ENCODE measurements at places on chromosomes 6 and 20.

DNA sequence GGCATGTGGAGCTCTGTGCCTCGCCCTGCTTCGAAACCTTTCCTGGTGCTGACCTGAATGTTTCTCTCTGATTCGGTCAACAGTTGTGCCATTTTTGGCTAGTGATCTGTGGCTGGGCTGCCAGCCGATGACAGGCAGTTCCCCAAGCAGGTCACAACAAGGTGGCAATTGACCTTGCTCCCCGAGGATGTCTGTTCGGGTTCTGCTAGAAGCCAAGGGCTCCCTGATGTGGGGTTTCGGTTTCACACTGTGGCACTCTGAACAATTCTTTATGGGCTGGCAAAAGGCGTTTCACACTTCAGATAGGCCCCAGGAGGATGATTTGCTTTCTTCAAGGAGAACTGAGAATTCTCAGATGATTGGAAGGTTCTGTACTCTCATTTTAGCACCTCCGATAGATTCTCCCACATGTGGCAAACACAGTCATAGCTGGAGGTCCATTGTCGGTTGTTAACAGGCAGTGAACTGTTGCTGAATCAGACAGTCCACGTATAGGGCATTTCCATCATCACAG is 135.6 kb downstream of the SLC24A3 start:
- DNase-seq: no peak

- no peak for DNase-seq
Observed at GRCh38 chr6:154814063-154814462, 80.8 kb downstream of the SCAF8 start.

DNA sequence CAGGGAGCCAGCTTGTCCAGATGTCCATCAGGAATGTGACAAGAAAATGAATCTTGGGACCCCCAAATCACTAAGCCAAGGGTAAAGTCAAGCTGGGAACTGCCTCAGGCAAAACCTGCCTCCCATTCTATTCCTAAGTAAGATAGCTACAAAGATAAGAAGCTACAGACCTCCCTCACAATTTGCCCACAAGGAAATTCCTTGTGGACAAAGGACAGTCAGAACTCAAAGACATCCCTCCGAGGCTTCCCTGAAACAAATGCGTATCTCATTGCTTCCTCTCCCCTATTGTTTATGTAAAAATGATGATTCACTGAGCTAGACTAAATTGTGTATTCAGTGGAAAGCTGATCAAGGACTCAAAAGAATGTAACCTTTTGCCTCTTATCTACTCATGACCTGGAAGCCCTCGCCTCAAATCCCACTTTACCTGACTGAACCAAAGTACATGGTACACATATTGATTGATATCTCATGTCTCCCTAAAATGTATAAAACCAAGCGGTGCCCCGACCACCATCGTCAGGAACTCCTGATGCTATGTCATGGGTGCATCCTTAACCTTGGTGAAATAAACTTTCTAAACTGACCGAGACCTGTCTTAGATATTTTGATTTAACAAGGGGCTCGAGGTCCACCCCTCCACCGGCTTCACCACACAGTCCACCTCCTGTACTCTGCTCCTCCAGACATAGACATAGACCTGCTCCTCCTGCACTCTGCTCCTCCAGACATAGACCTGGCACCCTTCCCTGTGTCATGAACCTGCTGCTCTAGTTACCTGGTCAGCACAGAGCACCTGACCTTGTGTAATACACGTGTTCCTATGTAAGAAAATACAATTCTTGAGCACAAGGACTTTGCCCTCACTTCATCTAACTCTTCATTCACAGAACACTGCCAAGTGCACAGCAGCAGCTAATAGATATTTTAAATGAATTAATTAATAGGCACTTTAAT is 81.4 kb downstream of the WDR27 start:
- DNase-seq: no peak

DNA sequence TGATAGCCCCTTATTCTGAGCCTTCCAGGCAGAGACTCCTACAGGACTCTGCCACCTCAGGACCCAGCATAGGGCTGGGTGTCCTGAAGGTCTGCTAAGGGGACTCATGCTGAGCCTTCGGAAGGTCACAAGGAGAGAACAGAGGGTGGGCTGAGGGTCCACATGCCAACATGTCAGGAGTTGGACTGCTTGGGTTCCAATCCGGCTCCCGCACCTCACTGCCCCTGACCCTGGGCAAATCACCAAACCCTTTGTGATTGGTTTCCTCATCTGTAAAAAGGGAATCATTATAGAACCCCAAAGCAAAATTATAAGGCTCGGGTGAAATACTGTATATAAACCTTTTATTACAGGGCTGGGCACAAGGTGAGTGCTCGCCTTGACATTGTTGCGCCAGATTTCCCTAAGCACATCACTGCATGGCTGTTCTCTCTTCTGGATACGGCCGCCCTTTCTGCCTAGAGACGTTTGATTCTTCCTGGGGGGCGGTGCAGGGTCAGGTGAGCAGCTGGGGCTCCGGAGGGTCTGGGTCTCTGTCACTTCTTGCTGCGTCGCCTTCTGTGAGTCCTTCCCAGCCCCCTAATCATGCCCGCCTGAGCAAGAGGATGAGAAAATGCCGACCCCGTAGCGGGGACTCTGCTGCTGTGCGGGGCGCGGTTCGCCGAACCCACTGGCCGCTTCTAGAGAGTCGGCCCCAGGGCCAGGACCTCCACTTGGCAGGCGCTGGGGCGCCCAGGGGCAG is 90.5 kb upstream of the EPB41L1 start:
- no peak for DNase-seq

DNA sequence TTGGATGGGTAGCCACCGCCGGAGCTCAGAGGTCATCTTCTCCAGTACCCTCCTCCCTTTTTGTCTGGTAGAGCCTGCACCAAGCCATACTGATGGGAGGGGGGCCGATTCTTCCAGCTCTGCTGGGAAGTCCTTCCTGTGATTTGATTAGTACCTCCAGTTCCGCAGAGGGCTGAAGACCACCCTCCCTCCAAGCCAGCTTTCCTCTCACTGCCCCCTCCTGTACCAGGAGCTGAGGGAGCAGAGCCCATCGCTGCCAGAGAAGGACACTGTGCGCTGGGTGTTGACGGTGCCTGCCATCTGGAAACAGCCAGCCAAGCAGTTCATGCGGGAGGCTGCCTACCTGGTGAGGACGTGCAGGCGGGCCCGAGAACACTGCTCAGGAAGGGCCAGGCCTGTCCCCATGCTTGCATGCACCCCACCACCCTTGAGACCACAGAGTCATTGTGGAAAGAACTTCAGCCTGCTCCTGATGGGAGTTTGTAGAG is 13.2 kb downstream of the HSPA12B start:
- no peak for DNase-seq

- DNase-seq: no peak
Observed at GRCh38 chr6:112571488-112572270, 224.5 kb downstream of the RFPL4B start.

DNA sequence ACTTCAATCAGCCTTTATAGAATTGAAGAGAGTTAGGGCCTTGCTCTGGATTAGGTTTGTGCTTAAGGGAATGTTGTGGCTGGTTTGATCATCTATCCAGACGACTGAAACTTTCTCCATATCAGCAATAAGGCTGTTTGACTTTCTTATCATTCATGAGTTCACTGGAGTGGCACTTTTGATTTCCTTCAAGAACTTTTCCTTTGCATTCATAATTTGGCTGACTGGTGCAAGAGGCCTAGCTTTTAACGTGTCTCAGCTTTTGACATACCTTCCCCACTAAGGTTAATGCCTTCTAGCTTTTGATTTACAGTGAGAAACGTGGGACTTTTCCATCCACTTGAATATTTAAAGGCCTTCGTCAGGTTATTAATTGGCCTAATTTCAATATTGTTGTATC is 461.8 kb downstream of the CDKAL1 start:
- no peak for DNase-seq

GRCh38 chr20:34825530-34826362 is at the start of gene NCOA6:
Gene NCOA6 (minus strand): TSS chr20:34825651. CDS start chr20:34782355, 43,296 bp downstream.
- peak; percentile 86 for DNase-seq

GRCh38 chr6:134299236-134299635 is 18.7 kb downstream of the SGK1 start:
- DNase-seq: no peak

DNA sequence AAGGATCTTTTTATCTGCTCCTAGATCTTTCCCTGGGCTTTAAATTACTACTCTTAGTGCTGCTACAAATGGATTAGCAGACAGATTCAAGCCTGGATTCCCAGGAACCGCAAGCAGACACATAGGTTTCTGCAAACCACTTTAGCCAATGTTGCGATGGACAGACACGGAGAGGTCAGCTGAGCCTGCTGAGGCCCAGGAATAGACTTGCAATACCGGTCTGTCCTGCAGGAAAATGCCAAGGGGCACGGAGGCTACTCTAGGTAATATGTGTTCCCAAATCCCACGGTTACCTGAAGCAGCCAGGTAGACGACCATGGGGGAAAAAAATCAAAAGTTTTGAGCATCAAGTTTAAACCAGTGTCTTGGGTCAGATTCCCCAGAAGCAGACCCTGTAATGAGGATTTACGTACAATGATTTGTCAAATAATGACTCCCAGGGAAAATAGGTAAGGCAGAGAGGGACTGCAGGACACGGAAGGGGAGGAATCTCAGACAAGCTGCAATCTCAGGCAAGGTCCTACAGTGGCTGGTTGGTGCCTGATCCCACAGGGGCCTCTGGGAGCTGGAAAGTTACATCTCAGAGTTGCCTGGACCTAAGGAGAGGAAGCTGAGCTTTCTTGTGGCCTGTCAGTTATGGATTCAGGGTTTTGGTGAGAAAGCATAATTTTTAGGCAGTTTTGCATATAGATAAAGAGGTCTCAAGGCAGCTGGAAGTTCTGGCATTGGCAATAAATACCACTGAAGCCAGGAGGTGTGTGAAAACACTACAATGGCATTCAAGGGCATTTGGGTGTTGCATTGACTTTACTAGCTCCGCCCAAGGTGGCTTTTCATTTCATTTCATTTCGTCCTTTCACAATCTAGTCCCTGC is 12.5 kb downstream of the OTOR start:
- DNase-seq: no peak

DNA sequence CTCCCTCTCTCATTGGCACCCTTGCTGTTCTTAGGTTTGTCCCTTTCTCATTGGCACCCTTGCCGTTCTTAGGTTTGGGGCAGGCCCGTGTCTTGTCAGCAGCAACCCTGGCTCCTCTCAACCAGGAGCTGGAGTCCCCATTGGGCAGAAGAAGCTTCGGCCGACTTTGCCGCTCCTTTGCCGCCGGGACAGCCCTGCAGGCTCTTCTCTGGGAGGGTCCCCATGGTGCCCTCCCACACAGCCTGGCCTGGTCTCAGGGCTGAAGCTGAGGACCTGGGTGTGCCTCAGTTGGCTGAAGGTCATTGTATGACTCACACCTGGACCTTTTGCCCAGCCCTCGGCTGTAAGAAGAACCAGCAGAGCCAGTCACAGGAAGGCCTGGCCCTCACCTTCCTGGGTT is 59.6 kb downstream of the PPP1R14C start:
- DNase-seq: no peak

DNA sequence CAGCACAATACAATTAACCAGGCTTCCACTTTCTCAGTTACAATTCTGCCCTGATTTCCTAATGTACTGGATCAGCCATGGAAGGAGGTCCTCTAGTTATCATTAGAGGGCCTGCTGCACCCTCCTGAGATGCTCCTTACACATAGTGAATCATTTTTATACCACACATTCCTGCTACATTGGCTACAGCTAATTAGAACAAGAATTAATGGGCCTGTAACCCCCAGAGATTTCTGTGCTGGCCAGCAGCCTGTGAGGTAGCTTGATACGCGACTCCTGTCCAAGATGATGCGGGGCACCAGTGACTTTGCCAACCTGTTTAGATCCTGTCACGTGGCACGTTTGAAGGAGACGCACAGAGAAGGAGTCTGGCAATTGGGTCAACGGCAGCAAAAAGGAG is 422.8 kb downstream of the EPM2A start:
- no peak for DNase-seq

DNA sequence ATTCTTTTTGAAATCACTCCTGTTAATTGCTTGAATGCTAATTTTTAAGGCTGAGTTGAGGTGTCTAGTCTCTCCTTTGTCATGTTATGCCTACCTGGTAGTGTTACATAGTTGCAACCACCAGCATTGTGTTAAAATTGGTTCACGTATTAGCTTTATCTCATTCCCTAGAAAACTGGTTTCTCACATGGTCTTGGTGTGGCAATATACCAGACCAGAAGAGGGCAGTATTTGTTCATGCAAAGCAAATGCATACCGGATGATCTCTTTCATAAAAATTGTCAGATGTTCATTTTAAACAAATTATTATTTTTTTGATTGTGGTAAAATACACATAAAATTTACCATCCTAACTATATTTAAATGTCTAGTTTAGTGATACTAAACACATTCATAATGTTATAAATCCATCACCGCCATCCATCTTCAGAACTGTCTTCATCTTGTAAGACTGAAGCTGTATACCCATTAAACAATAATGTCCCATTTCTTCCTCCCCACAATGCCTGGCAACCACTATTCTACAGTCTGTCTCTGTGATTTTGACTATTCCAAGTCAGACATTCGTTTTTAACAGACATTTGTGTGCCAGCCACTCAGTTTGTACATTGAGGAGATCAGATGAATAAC is 92.8 kb downstream of the ATRN start:
- DNase-seq: no peak

GRCh38 chr6:4320860-4321259 is 185.5 kb upstream of the ECI2 start:
- no peak for DNase-seq

- DNase-seq: no peak
Observed at GRCh38 chr20:1368448-1369199, 24.2 kb downstream of the FKBP1A start.

DNA sequence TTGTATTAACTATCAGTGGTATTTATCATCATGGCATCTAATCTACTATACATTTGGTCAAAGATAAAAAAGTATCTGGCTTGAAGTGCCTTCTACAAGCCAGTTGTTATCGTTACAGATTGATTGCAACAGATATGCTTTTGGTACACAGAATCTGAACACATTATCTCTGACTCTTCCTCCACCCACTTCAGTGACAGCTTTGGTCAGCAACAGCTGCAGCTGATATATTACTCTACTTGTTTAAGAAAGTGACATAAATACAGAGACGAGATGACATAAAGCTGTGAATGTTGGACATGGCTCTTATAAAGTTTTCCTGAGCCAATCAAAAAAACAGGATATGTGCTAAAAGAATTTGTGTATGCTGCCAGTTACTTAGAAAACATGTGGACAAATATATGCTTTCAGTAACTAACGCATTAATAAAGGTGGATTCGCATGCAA is 77.6 kb downstream of the HIVEP2 start:
- DNase-seq: no peak

GRCh38 chr6:116208056-116208785 is 45.7 kb downstream of the TSPYL4 start:
- no peak for DNase-seq

GRCh38 chr6:72048080-72048479 is 161.7 kb downstream of the RIMS1 start:
- no peak for DNase-seq

GRCh38 chr6:56043761-56044160 is 168.4 kb upstream of the BMP5 start:
- DNase-seq: no peak

- DNase-seq: no peak
Observed at GRCh38 chr6:50141100-50141499, 91.4 kb upstream of the DEFB112 start.

DNA sequence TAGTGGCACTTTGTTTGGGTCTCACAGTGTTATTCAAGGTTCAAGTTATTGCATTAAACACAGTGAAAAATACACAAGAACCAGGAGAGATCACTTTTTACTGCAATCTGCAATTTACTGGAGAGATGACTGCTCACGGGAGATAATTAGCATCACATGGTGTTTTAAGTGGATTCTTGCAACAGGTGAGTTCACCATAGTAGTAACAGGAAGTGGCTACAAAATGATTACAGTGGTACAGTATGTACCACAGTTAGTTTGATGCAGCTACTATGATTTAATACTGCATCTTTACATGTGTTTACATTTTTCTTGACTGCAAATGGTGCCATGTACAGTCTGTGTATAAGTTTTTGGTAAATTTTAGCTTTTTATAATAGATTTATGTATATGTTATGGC is 96.5 kb upstream of the SCP2D1 start:
- DNase-seq: no peak

Data from activated CD4-positive, alpha-beta T cell treated with anti-CD3 and anti-CD28 coated beads, Interleukin-2, amount 50 U/mL, for 1 hour (primary cell).